ENCODE measurements at places on chromosomes 1 and 21. TPM values are rescaled to one million over a fixed set of nuclear protein-coding genes. Genes with fewer than 3 reads are reported as not detected.

NEK7 gene
- 55.5 TPM for total RNA-seq

DNA sequence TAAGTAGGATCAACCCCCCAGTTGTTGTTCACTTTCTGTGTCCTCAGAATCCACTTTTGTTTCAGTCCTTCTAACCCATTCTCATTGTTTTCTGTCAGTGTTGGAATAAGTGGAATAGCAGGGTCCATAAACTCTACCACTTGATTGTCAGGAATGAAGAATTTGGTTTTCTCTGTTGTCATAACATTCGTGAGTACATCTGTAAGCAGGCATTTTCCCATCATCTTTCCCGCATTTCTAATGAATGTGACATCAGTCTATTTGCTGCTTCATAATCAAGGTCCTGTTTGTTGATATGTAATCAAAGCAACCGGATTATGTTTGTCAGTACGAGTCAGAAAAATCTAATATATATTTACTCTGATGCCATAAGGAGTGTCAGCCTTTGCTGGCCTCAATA is 147.1 kb downstream of the KIF26B start:
- DNase-seq: no peak

GRCh38 chr1:202067188-202067974 is 55.3 kb upstream of the GPR37L1 start:
- DNase-seq: no peak

DNA sequence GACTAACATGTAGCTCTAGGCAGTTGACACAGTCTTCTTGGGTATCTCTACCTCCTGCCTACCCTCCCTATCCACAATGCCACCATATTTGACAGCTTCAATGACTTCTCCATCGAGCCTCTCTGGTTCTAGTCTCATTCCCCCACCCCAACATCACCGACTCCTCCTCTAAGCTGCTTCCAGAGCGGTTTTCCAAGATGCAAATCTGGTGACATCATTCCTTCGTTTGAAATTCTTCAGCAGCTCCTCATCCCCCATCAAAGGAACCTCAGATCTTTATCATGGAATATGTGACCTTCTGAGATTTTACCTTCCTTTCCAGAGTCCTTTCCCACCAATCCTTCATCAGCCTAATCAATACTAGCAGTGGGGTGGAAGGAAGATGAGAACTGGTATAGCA is 352.4 kb upstream of the RUNX1 start:
- DNase-seq: no peak

GRCh38 chr1:173768827-173769226 is 54.0 kb downstream of the KLHL20 start:
- DNase-seq: no peak

DNA sequence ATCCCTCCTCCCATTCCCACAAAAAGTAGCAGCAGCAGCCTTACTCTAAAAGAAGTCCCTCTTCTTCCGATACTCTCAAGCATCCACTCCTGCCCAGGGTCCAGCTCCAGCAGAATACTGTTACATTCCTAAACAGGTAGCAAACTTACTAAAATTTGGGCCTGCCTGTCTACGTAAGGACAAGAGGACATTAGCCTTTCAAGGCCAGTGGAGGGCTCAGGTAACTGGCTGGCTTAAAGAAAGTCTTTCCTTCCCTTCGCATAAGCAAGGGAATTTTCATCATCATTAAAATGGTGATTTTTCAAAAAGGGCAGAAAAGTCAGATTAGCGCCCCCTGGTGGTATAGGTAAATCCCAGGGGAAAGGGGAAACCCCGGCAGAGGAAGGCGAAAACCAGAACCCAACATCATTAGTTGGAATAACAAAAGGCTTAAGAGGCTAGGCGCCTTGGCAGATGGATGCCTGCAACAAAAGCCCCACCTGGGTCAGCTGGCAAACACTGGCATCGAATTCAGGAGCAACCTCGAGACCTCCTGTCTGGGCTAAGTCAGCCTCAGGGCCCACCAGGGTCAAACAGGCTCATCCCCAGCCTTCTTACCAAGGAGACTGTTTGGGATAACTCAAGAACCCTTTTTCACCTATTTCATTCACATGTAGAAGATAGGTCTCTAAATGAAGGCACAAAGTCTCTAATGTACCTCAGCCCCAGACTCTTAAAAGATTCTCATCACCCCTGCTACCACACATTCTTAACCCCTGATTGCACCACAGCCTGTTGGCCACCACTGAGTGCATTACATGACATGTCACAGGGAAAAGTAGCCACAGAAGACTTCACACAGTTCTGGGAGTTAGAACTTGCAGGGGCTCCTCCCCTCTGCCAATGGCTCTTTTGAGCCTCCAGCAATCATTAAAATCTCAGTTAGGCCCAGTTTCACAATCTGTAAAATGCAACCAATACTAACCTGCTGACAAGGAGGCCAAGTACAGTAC is 36.7 kb downstream of the ERI3 start:
- peak; percentile 19 for DNase-seq

DNA sequence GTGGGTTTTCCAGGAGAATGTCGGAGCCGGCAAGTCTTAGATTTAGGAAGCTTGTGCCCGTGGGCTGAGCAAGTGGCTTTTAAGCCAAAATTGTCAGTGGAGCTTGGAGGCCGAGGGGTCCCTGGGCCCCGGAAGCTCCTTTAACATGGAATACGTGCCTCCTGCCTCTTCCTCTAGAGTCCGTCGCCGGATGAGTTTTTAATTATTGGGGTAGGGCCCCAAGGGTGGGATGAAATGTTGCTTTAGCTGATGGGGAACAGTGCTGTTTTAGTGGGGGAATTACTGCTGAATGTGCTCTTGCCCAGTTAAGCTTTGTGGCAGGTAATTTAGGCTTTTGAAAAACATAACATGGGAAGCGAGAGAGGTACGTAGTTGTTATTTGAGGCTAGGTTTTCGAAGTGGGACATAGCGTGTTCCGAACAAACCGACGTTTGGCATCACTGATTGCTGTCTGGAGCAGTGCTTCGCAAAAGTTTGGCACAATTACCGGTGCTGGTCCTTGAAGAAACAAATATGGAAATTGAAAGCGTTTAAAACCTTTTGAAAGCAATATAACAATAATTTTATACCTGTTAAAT is 786 bp downstream of the RPL5 start:
- no peak for DNase-seq

ANGPTL3 gene
- total RNA-seq: not detected

DNA sequence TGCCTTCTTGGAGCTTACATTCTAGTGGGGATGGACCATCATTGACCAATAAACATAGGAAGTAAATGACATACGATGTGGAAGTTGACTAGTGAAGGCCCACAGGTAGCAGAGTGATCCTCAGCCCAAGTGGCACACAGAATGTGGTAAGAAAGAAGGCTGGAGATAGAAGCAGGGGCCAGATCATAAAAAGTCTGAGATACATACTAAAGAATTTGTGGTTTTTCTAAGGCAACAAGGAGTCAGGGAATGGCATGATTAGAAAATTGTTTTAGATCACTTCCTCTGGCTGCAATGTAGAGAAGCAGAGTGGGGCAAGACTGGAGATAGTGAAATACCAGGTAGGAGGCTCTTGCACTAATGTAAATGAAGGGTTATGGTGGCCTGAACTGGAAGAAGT is 154.0 kb downstream of the VPS13D start:
- DNase-seq: no peak

USP21 gene
- total RNA-seq: 25.2 TPM

ACTA1 gene
- total RNA-seq: 2.9 TPM

Data from lower leg skin (tissue), 4 donors.